ENCODE measurements at places on chromosomes 1 and 21.

- DNase-seq = peak; percentile 43
- H3K4me1 ChIP-seq = peaks cover 71% of the 10 kb centered on the region
- H3K27me3 ChIP-seq = peaks cover 3% of the 10 kb centered on the region
- H3K36me3 ChIP-seq = peaks cover 4% of the 10 kb centered on the region
- H3K4me3 ChIP-seq = peak overlapping the region; percentile 65
These were observed 26.9 kb upstream of the H6PD start for GRCh38 chr1:9207715-9208114.

GRCh38 chr1:97385536-97386277 lies 535.1 kb downstream of the DPYD start:
- peaks cover 33% of the 10 kb centered on the region for H3K4me1 ChIP-seq
- peak overlapping the region; percentile 5 for H3K27ac ChIP-seq
- no peak overlapping the region for H3K4me3 ChIP-seq
- no peaks in the 10 kb centered on the region for H3K27me3 ChIP-seq
- DNase-seq = no peak

- H3K27me3 ChIP-seq = peaks cover 4% of the 10 kb centered on the region
- peaks cover 34% of the 10 kb centered on the region for H3K4me1 ChIP-seq
- H3K4me3 ChIP-seq = no peak overlapping the region
- H3K36me3 ChIP-seq = 0 out of 2 replicates have a peak, but pooled peaks cover under 1% of the 10 kb centered on the region
- peak overlapping the region; percentile 28 for H3K27ac ChIP-seq
These were observed 98.3 kb upstream of the CAMK1G start for GRCh38 chr1:209485167-209485566.

GRCh38 chr1:225737161-225737560 lies 40.5 kb upstream of the SRP9 start:
- no peaks in the 10 kb centered on the region for H3K27me3 ChIP-seq
- peaks cover 28% of the 10 kb centered on the region for H3K4me1 ChIP-seq
- no peaks in the 10 kb centered on the region for H3K36me3 ChIP-seq
- no peak for DNase-seq
- H3K27ac ChIP-seq = peak overlapping the region; percentile 2
- H3K4me3 ChIP-seq = 0 out of 2 replicates have a peak overlapping the region, but pooled peaks have one; percentile 37

- H3K4me3 ChIP-seq = no peak overlapping the region
- DNase-seq = no peak
- peaks cover 6% of the 10 kb centered on the region for H3K27me3 ChIP-seq
- no peak overlapping the region for H3K27ac ChIP-seq
- H3K4me1 ChIP-seq = no peaks in the 10 kb centered on the region
These were observed 12.0 kb downstream of the MEGF6 start for GRCh38 chr1:3599286-3599811.

All from HFFc6 (cell line).